ENCODE measurements at places on chromosomes 6 and 20.

- DNase-seq: no peak
Observed at GRCh38 chr6:142207265-142207877, 60.3 kb downstream of the VTA1 start.

DNA sequence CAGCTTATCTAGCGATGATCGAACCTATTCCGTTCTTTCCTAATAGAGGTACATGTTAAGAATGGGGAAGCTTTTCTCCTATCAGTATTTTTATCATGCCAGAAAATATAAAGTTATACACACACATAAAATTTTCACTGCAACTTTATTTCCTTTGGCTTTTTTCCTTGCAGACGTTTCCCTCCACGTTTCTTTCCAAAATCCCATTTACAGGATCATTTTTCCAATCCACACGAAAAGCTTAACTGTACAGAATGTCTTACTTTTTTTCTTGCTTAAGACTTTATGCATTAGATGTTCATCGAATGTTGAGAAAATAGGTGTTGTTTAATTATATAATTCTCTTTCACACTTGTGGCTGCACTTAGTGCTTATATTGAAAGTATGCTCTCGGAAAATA is 62.9 kb upstream of the HDGFL1 start:
- DNase-seq: no peak

DNA sequence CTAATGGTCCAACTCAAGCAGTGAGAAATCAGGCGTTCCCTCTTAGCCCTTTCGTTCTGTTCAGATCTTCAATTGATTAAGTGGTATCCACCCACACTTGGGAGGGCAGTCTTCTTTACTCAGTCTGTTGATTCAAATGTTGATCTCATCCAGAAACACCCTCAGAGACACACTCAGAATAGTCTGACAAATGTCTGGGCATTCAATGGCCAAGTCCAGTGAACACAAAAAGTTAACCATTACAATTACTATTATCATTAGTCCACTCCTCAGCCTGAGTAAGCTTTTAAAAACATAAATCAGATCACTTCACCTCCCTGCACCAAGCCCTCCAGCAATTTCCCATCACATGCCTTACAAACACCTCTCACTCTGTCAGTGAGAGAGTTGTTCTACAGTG is 423.2 kb downstream of the RFPL4B start:
- no peak for DNase-seq

- no peak for DNase-seq
Observed at GRCh38 chr6:147578159-147578558, 69.7 kb downstream of the SAMD5 start.

DNA sequence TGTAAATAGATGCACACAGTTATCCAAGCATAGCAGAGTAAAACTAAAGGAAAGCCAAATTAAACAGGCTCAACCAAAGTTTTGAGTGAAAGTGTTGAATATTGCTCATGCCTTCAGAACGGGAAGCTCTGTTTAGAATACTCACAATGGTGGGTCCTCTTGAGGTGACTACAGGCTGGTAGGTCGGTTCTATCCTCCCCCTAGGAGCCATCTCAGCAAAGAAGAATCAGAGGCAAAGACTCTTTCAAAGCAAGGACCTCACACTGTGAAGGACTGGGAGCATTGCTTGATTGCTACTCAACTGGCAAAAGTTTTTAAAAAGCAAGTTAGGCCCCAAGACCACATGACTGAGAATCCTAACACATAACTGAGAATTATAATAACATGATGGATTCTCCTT is 88.4 kb upstream of the JAG1 start:
- no peak for DNase-seq

DNA sequence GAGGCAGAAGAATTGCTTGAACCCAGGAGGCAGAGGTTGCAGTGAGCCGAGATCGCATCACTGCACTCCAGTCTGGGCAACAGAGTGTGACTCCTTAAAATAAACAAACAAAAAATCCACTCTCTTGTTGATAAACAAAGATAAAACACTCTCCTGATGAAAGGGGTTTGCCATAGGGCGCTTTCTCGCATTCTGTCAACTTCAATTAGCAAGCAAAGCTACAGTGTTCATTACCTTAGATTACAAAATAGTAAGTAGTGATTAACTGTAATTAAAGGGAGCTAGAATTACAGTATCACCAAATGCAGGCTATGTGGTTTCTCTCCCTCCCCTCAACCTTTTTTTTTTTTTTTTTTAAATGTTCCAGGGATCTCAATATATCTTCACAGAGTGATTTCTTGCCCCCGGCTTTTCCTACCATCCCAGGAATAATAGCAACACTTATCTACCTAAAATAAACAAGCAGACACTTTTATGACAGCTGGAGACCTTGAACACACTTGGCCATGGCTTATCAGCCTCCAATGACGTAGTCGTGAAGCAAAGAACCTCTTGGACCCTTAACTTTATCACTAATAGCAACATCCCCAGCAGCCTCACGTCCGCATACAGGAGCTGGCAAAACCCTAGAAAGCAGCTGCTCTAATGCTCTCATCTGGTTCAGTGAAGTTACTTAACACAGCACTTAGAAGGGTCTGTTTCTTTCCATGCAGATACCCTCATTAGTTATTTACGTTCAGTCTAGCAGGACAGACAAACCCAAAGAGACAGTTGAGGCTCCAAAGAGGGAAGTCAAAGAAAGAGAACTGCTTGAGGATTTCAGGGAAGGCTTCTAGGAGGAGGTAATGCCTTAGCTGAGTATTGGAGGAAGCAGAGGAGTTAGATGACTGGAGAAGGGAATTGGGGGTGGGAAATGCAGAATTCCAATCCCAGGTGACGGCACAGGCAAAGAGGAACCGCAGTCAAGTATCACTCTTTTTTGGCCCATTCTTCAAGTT is 37.9 kb upstream of the NEDD9 start:
- no peak for DNase-seq

DNA sequence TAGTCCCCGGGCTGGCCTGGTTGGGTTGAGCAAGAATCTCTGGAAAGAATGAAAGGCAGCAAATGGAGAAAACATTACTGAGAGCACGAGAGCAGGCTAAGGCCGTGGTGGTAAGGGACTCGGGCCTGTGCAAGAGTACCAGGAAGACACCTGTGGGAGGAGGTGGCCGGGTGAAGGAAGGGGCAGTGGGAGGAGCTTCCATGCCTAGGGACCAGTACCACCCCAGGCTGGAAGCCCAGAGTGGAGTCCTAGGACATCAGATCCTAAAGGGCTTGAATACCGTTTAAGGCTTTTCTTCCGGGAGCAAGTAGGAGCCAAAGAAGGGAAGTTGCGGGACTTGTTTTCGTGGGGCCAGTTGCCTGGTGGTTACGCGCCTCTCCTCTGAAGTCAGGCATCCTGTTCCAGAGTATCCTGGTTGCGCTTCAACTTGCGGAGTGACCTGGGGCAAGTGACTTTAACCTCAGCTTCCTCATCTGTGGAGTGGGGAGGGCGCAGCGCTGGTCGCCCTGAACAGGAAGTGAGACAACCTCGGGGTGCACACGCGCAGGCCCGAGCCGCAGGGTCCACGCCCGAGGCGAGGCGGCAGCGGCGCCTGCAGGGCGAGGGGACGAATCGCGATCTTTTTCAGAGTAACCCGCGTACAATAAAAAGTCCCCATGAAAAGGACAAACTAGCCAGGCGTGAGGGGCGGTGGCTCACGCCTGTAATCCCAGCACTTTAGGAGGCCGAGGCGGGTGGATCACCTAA is 1.1 kb upstream of the TPD52L2 start:
- DNase-seq: peak; percentile 97

DNA sequence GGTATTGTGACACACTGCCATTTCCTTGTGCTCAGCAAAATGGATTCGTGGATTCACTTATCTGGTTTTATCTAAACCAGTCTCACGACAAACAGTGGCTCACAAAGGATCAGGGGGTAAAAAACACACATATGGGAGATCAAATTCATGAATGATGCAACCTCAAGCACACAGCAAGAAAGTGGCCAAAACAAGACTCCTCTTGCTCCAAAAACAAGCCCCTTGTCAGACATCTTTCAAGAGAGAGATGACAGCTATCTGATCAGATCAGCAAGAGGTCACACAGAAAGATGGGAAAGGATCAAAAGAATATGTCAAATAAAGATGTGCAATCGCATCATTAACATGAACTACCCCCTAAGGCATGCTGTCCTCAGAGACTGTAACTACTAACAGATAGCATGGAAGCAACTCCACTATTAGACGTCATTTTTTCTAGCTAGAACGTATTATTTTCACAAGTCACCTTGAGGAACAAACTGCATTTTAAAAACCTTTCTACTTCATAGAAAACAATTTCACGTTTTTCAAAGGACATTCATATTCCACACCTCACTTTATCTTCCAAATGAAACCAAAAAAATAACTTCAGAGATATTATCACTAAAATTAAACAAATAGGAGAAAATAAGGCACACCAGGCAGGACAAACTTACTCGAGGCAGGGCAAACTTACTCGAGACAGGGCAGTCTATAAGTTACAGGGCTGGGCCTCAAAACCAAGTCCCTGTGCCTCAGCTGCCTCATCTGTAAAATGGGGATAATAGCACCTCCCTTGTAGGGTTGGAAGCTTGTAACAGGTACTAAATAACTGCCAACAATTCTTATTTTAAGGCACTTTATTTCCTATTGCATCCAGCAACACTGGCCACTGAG is 122.3 kb downstream of the PREX1 start:
- no peak for DNase-seq

DNA sequence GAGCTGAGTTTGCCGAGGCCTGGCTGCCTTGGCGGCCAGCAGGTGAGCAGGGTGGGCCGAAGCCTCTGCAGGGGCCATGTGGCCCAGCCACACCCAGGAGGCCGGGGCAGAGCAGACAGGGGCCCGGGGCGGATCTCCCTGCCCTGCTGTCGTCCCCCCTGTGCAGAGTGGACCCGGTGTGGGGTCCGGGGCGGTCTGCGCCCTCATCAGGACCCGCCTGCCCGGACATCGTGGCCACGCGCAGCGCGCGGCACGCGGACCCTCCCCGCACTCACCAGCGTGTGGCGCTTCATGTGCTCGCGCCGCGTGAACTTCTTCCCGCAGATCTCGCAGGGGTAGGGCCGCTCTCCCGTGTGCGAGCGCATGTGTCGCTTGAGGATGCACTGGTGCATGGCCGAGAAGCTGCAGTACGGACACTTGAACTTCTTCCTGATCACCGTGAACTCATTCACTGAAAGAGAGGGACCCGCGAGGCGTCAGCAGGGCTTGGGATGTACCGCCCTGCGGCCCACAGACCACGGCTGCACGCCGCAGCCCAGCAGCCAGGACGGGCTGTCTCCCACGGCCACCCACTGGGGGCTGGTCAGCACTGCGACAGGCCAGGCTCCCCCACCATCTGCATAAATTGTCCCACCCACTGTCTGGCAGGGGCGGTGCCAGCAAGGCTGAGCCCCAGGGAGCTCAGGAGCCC is 13.0 kb downstream of the SLC2A4RG start:
- DNase-seq: no peak

DNA sequence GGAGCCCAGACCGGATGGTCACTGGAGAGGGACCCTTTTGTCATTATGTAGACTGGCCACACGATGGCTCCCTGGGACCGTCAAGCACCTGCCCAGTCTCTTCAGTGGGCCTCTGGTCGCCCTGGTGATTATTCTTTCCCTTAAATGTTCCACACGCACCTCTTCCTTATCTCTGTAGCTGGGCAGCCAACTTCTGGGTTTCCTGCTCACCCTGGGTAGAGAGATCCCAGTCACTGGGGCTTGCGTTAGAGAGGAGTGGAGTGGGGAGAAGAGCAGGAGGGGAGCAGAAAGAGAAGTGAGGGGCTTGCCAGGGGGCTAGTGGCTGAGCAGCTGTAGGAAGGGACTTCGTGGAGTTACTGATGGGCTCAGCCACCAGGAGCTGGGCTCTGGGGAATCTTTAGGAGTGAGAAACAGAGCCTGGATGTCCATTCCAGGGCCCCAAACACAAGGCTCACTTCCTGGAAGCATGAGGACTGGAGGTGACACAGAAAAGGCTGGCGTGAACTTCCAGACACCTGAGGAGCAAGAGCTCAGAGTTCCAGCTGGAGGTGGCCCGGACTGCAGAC is 150.1 kb downstream of the DHX35 start:
- no peak for DNase-seq

DNA sequence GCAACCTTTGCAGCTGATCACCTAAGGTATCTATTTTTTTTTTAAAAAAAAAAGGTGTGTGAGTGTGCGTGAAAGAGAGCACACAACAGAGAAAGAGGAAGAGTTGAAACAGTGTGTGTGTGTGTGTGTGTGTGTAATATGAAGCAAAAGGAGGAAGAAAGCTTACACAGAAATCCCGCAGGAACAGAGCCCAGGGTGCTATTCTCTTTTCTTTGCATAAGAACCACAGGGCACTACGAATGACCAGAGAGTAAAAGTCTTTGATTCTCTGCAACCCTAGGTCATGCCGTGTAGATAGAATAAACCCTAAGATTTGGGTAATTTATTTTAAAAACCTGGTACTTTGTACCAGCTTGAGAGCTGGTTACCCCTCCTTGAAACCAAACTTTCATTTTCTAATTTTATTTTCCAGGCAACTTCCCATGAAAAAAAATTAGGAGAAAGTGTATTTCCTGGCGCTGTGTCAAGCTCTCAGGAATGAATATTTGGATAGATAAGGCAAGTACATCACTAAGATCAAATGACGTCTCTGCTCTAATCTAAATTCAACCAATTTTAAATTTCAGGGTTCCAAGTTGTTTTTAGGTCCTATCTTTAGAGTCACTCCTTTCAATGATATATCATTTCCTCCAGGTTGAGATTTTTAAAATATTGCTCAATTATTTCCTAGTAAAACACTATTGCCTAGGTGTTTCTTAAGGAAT is 47.9 kb upstream of the ID4 start:
- DNase-seq: no peak

GRCh38 chr20:35145141-35145564 is 2.0 kb downstream of the EDEM2 start:
- no peak for DNase-seq

DNA sequence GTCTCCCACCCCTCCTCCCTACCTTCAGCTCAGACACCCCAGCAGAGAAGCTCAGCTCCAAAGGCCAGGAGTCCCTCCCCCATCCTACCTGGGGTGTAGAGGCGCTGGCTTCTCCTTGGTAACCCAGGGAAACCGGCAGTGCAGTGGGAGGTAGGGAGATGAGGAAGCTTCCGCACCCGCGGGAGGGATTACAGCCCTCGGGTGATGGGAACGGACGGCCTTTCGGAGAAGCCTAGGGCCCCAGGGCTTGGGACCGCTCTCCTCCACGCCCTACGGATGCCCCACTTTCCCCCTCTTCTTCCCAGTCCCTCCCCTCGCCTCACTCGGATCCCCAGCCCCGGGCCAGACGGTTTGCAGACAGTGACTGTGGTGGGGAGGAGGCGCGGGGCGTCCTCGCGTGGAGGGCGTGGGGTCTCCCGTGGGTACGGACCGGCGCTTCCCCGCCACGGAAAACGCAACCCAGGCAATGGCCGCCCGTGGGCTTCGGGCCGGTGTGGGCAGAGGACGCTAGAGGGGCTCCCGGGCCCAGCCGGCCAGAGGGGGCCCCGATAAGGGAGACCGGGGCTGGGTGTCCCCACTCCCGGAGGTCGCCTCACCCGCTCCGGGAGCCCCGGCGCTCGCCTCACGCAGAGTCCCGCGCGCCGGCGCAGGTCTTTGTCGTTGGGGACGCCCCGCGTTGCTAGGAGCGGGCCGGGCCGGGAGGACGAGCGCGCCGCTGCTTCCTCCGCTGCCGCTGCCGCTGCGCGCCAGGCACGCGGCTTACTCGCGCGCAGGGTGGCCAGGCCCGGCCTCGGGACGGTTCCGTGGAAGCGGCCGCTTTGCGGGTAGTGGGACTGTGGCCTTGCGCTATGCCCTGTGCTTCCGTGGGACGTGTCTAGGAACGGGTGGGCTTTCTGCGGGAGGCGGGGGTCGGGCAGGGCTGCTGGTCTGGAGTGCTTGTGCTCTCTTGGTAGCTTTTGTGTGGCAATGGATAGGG is 15.8 kb downstream of the AARS2 start:
- DNase-seq: no peak

GRCh38 chr20:41176711-41177552 is 39.6 kb downstream of the PLCG1 start:
- DNase-seq: no peak

GRCh38 chr6:139553916-139554315 is 179.5 kb upstream of the CITED2 start:
- no peak for DNase-seq

Measured in Right ventricle myocardium inferior (tissue), 1 donor.